Putamen (tissue), 1 donor: ENCODE measurements at places on chromosomes 13 and 19.

DNA sequence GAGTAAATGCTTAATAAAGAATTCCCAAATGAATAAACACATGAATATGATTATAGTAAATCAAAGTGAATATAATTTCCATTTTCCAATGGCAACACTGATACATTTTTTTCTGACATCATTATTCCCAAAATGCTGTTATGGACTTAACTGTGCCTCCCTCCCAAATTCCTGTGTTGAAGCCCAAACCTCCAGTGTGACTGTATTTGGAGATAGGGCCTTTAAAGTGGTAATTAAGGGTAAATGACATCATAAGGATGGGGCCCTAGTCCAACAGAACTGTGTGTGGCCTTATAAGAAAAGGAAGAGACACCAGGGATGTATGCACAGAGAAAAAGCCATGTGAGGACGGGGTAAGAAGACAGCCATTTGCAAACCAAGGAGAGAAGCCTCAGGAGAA is 19.1 kb upstream of the CCNA1 start:
- no peak for DNase-seq

DNA sequence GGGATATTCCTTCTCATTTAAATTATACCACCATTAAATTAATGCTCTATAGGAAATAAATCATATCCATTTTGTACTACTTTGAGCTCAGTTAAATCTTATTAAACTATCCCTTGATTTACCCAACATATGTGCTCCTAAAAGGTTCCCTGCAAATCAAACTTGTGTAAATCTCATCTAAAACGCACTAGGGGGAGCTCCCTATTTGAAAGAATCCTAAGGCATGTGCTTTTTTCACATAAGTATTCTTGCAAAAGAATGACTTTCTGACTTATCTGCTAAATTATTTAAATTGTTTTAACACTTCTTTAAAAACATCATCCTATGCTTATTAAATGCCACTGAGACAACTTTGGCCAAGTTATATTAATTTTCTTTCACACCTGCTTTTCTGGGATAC is 7.9 kb downstream of the INTS6 start:
- peak; percentile 22 for DNase-seq

DNA sequence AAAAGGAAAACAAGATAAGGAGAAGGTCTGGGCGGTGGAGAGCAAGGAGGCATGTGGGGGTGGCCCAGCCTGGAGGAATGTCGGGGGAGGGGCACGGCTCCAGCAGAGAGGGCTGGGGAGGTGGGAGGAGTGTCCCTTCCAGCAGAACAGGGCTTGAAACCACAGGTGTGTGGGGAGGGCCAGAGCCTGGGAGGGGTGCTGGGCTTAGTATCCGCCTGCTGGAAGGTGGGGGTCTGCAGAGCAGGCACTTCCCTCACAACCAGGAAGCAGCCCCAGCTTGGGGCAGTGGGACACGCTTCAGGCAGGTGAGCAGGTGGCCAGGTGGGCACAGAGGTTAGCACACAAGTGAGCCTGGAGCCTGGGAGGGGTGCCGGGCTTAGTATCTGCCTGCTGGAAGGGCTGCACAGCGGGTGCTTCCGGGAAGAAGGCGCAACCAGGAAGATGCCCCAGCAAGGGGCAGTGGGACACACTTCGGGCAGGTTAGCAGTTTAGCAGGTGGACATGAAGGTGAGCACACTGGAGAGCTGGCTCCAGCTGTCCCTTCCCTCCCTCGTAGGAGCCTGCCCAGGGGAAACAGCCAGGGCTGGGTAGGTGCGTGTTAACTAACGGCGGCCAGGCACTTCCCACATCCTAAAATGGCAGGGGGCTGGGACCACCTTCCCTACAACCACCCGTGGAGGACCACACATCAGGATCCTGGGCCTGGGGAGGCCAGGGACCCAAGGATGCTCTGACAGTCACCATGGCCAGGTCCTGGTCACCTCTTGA is 3.0 kb downstream of the GAS6 start:
- no peak for DNase-seq

DNA sequence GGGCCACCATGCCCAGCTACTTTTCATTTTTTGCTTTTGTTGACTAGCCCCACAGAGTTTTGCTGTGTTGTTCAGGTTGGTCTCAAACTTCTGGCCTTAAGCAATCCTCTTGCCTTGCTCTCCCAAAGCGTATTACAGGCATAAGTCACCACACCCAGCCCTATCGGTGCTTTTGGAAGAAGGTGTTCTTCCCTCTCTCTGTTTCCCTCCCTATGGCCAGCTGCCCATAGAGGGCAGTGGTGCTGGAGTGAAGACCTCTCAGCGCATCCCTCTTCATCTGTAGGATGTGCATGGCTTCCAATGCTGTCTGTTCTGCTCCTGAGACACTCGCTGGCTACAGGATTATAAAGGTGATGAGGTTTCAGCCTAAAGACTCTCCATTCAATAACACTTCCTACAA is 1.3 kb upstream of the CD22 start:
- no peak for DNase-seq

DNA sequence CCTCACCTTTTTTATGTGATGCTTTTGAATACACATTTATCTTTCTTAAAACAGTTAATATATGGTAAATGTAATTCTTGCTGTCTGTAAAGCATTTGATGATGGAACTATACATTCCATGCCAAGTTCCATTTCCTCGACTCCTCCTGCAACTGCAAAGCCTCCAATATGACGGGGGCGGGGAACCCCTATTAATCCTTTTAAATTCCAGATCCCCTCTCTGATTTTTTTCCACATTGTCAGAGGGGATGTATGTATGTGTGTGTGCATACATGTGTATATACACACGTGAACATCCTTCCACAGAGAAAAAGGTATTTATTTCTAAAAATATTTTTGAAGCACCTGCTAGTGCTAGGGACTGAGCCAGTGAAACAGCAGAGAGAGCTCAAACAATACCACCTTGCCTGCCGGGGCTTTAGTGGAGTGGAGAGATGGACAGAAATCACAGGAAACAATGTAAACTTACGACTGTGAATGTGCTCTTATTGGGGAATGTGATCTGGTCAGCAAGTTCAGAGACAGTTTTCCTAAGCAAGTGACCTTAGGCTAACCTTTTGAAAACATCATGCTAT is 25.3 kb upstream of the MAB21L1 start:
- no peak for DNase-seq
